ENCODE measurements at places on chromosomes 7 and 10.

DNA sequence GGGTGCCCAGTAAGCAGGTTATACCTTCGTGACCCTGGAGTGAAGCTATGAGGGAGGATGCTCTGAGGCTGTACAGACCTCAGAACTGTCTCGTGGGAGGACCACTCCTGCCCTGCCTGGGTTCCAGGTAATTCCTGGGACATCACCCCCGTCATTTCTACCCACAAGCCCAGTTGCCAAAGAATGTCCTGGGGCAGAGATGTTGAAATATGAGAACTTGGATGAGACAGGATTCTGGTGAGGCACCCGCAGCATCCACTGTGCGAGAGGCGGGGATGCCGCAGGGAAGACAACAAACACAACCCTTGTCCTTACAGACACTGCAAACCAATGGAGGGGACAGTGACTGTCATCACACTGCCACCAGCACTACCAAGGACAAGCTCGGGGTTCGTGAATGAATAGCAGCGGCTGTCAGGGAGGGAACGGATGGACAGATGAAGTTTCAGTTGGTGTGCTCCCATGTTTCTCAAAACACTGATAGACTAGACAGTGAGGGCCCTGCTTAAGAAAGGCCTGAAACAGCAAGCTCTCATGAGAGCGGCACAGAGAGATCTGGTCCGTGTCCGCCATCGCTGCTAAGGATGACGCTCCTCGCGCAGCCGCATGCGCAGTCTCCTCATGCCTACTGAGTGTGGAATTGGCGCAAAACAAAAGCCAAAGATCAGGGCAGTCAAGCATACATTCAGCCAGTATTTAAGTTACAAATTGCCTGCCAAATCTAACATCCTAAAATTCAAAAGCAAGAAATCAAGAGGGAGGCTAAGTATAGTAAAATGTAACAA, 82.0 kb upstream of the RHEB start:
- DNase-seq = no peak

GRCh38 chr7:1457949-1458682, 1.2 kb downstream of the MICALL2 start:
- no peak for DNase-seq

GRCh38 chr7:69622014-69622835, 23.9 kb downstream of the AUTS2 start:
- no peak for DNase-seq

DNA sequence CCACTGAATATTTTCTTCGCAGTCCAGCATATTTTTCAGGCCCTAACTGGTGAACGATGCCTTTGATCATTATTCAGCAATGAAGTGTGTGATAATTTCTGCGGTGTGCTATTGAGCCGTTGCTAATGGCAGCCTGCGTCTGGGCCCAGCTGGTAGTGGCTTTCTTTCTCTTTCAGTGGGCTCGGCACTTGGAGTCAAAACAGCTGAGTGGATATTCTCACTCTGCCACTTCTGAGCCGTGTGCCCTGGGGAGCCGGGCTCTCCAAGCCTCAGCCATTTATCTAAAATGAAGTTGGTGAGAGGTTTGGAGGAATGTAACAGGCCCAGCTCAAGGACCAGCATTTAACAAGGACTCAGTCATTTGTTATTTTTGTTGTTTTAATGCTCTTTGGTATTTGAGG, 87.5 kb upstream of the IFRD1 start:
- no peak for DNase-seq

Data from HFFc6 (cell line).